Fibroblast of lung (primary cell): ENCODE measurements at places on chromosomes 11 and 22. TPM values are rescaled to one million over a fixed set of nuclear protein-coding genes. Genes with fewer than 3 reads are reported as not detected.

DNA sequence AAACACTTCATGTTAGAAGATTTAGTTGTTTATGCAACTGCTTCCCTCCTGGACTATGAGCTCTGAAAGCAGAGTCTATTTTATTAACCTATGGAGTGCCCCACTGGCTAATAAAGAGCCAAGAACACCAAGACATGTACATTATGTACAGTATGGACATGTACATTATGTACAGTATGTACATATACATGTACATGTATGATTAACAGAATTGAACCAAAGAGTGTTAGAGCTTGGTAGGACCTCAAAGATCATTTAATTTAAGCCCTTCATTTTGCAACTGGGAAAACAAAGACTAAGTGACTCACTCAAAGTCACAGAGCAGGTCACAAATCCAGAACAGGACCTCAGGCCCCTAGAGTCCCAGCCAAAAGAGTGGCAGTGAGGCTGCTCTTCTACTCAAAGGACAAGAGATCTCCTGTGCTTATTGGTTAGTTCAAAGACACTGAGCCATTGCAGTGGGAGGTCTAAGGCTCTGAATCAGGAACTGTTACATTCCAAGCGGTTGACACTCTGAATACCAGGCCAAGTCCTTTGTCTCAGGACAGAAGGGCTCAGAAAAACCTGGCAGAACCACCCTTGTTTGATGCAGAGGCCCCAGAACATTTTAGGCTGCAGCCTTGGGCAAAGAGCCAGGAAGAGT is 103.8 kb downstream of the FAM168A start:
- H3K4me3 ChIP-seq = no peak overlapping the region
- peak; percentile 28 for DNase-seq
- H3K4me1 ChIP-seq = no peaks in the 10 kb centered on the region
- peak overlapping the region; percentile 3 for H3K27ac ChIP-seq
- H3K36me3 ChIP-seq = no peaks in the 10 kb centered on the region
- no peaks in the 10 kb centered on the region for H3K27me3 ChIP-seq

GRCh38 chr22:40512426-40513136 is 123.9 kb downstream of the MRTFA start:
- no peaks in the 10 kb centered on the region for H3K36me3 ChIP-seq
- H3K27me3 ChIP-seq = no peaks in the 10 kb centered on the region
- DNase-seq = peak; percentile 99

DNA sequence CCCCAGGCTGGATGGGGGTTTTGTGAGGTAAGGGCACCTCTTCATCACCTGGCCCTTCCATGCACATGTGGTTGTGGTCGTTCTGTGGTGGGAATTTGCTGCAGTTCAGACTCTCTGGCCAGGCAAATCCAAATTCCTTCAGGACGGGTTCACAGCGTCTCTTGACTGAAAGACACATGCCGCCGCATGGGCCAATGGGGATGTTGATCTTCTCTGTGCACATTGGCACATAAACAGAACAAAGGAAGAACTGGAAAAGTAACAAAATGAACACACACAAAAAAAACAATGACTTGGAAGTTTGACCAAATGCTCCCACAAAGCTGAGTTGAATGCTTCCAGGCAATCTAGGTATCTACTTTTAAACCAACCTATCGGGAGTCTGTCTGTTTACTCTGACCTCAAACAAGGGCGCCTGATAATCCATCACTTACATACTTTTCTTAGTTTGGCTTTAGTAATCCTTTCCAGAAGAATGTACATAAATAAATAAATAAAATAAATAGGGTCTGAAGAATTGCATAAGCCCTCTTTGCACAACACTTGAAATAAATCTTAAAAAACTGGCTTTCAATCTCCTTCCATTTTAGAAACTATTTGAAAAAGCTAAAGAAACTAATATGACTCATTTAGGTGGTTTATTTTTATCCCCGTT is 2.8 kb downstream of the FZD4 start:
- H3K4me1 ChIP-seq = peaks cover 7% of the 10 kb centered on the region
- H3K4me3 ChIP-seq = no peak overlapping the region
- no peaks in the 10 kb centered on the region for H3K27me3 ChIP-seq
- H3K27ac ChIP-seq = no peak overlapping the region

DNA sequence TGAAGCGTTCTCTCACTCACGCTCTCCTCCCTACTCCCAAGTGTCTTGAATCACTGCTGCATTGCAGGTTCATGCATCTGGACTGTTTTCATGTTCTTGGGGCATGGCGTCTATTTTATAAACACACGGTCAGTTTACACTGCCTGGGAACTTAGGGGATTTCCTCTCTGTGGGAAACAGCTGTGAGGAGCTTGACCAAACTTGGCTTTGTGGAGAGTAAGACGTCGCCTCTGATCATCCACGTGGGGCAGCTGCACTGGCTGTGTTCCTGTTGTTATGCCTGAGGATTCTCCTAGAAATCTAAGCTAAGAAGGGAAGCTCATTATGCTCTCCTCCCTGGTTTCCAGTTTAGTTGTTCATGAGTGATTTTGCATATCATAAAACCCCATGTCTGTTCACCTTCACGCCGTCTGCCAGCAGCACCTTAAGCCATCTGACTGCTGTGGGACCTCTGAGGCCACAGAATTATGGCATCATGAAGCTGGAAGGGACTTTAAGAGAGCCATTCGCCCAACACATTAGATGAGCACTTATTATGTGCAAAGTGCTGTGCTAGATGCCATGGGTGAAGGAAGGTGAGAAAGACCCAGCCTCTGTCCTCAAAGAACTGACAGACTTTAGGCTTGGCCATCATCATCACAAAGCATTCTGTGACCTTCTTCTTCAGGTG is 38.8 kb upstream of the POU2AF1 start:
- H3K4me3 ChIP-seq = no peak overlapping the region
- peaks cover 26% of the 10 kb centered on the region for H3K27me3 ChIP-seq
- no peaks in the 10 kb centered on the region for H3K36me3 ChIP-seq
- peak; percentile 97 for DNase-seq
- no peaks in the 10 kb centered on the region for H3K4me1 ChIP-seq
- H3K27ac ChIP-seq = no peak overlapping the region

DNA sequence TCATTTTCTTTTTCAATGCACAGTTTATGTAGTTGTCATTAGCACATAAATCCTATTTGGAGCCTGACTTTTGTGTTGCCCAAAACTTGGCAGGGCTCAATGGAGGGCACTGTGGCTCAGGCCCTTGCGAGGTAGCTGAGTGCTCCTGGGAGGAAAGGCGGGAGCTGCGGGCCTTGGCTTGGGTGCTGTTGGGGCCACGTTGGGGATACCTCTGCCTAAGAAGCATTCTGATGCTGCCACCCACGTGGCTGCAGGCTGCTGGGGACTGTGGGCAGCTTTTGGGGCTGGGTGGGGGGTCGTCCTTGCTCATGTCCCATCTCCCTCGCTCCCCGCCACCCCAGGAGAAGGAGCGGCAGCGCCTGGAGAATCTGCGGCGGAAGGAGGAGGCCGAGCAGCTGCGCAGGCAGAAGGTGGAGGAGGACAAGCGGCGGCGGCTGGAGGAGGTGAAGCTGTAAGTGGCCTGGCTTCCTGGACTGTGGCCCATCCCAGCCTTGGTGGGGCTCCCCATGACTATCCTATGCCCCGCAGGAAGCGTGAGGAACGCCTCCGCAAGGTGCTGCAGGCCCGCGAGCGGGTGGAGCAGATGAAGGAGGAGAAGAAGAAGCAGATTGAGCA is 20.9 kb downstream of the INCENP start:
- H3K27me3 ChIP-seq = no peaks in the 10 kb centered on the region
- no peaks in the 10 kb centered on the region for H3K4me1 ChIP-seq
- DNase-seq = no peak
- H3K36me3 ChIP-seq = peaks cover 30% of the 10 kb centered on the region
- no peak overlapping the region for H3K27ac ChIP-seq

DNA sequence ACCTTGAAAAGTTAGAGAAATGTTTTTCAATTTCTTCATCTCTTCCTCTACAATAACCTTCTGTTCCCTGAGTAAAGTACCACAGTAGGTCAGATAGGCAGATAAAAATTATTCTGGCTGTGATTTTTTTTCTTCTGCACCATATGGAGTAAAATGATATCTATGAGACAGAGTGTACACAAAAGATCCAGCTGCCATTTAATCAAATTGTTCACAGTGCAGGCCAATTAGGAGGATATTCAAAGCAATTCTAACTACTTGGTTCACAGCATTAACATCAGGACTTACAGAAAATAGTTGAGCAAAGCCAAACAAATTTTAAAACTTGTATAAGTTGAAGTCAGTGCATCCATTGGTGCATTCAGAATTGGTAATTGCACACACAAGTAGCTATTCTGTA is 147.9 kb upstream of the LUZP2 start:
- no peaks in the 10 kb centered on the region for H3K4me1 ChIP-seq
- no peak overlapping the region for H3K4me3 ChIP-seq
- no peak for DNase-seq
- no peaks in the 10 kb centered on the region for H3K27me3 ChIP-seq
- no peaks in the 10 kb centered on the region for H3K36me3 ChIP-seq

DNA sequence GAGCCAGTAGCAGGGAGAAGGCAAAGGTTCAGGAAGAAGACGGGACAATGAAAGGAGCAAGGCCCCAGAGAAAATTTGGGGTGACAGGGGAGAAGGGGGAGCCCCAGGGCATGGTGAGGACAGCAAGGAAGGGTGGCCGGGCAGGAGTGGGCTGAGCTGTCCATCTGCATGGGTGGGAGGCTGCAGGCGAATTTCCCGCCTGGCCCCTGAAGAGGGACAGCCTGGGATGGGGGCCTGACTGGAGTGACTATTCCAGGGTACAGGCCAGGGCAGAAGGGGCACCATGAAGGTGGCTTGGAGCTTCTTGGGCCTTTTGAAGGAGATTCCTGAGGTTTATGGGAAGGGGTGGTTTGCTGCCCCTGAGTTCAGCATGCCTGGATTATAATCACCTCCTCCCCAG is 56.2 kb downstream of the WNT11 start:
- no peak for DNase-seq
- no peak overlapping the region for H3K27ac ChIP-seq
- H3K4me3 ChIP-seq = no peak overlapping the region
- H3K27me3 ChIP-seq = no peaks in the 10 kb centered on the region
- H3K4me1 ChIP-seq = no peaks in the 10 kb centered on the region
- H3K36me3 ChIP-seq = no peaks in the 10 kb centered on the region

GRCh38 chr11:1307998-1308742 is 1.3 kb downstream of the TOLLIP start:
- peaks cover 2% of the 10 kb centered on the region for H3K36me3 ChIP-seq
- H3K27ac ChIP-seq = no peak overlapping the region
- peaks cover 6% of the 10 kb centered on the region for H3K4me1 ChIP-seq
- H3K4me3 ChIP-seq = peak overlapping the region; percentile 65

GRCh38 chr11:65078151-65078550 is 5.7 kb downstream of the CDCA5 start:
- peaks cover 5% of the 10 kb centered on the region for H3K4me1 ChIP-seq
- H3K4me3 ChIP-seq = no peak overlapping the region
- H3K27ac ChIP-seq = no peak overlapping the region
- DNase-seq = peak; percentile 15
- peaks cover 3% of the 10 kb centered on the region for H3K36me3 ChIP-seq

- H3K27ac ChIP-seq = no peak overlapping the region
- DNase-seq = peak; percentile 68
- peaks cover 2% of the 10 kb centered on the region for H3K4me1 ChIP-seq
- no peaks in the 10 kb centered on the region for H3K27me3 ChIP-seq
- H3K4me3 ChIP-seq = no peak overlapping the region
- H3K36me3 ChIP-seq = no peaks in the 10 kb centered on the region
Observed at GRCh38 chr22:26318975-26319374, 110.1 kb upstream of the ASPHD2 start.

- H3K27ac ChIP-seq = no peak overlapping the region
- no peaks in the 10 kb centered on the region for H3K27me3 ChIP-seq
- no peaks in the 10 kb centered on the region for H3K4me1 ChIP-seq
- H3K36me3 ChIP-seq = no peaks in the 10 kb centered on the region
- H3K4me3 ChIP-seq = no peak overlapping the region
Observed at GRCh38 chr11:93608364-93608763, 53.1 kb upstream of the CEP295 start.

DNA sequence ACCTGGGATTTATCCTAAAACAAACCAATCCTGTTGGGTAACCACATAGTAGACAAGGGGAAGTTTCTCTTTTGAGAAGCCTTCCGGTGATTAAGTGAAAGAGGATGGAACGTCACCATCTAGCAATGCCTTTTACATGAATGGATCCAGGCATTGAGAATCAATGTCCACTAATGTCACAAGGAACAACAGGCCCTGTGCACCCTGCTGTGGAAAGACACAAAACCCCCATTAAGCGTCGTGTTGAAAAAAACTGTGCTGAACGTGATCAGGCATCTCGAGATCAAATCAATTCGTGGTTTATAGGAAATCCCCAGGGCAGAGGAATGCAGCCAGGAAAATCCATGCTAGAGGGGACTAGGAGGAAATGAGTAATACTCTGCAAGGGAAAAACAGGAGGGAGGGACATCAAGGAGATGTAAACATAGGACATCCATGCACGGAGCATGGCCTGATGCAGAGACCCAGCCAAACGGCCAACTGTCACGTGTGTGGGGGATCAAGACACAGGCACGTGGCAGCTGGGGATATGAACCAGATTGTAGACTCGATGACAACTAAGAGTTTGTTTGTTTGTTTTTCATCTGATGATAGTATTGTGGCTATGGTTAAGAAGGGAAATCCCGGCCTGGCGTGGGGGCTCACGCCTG is 38.6 kb upstream of the CARS1 start:
- no peak overlapping the region for H3K4me3 ChIP-seq
- peak; percentile 81 for DNase-seq

DNA sequence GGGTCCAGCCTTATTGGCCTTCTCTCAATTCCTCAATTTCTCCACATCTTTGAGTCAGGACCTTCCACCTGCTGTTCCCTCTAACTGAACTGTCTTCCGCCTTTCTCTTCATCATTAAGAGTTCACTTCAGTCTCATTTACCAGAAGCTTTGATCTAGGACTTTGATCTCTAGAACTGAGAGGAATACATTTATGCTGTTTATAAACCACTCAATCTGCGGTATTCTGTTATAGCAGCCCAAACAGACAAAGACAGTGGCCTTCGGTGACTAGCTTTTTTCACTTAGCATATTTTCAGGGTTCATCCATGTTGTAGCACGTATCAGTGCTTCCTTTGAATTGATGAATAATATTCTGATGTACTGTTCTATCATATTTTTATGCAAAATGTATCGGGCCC is 10.5 kb downstream of the CLPB start:
- H3K27me3 ChIP-seq = no peaks in the 10 kb centered on the region
- DNase-seq = no peak
- peaks cover 2% of the 10 kb centered on the region for H3K36me3 ChIP-seq
- H3K27ac ChIP-seq = no peak overlapping the region

DNA sequence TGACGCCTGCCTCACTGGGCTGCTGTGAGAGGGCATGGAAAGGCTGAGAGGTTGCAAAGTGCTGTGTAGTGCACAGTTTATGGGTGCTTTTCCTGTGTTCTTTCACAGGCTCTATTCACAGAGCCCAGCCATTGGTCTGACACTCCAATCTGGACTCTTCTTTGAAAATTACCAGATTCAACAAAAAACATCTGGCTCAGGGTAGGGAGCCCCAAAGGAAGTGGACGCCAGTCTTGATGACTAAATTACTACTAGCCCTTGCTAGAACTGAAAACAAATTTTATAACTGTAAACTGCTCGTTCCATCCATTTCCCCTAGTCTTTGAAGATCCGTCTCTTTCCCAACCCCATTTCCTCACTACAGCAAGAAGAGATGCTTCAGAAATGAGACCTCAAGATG is 178.6 kb downstream of the TENM4 start:
- no peaks in the 10 kb centered on the region for H3K36me3 ChIP-seq
- DNase-seq = peak; percentile 29
- no peaks in the 10 kb centered on the region for H3K27me3 ChIP-seq
- H3K27ac ChIP-seq = no peak overlapping the region
- no peak overlapping the region for H3K4me3 ChIP-seq

GRCh38 chr11:26948881-26949280 is 45.0 kb upstream of the FIBIN start:
- DNase-seq = no peak
- H3K27me3 ChIP-seq = no peaks in the 10 kb centered on the region
- no peaks in the 10 kb centered on the region for H3K36me3 ChIP-seq
- H3K27ac ChIP-seq = no peak overlapping the region
- no peak overlapping the region for H3K4me3 ChIP-seq
- H3K4me1 ChIP-seq = peaks cover 13% of the 10 kb centered on the region

SLN gene
- total RNA-seq = not detected in 2 replicates

MUC5B gene
- total RNA-seq = not detected in 2 replicates

TRIM49 gene
- not detected in 2 replicates for total RNA-seq

MS4A7 gene
- 0.26 TPM in 1 of 2 replicates, not detected in the other for total RNA-seq
